ENCODE measurements at places on chromosomes 4 and X.

DNA sequence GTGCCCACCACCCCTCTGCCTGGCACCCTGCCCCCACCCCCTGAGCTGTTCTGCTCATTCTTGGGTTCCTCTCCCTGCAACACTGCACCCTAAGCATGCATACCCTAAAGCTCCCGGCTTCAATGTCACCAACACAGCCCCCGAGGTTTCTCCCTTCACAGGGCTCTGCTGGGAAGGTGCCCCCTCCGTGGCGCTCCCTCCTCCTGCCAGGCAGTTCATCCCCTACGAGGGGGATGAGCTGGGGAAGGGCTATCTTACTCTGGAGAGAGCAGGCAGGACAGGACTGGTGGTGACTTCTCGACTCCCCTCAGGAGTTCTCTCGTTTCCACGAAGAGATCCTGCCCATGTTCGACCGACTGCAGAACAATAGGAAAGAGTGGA, 6.5 kb downstream of the ATP5ME start:
- DNase-seq: no peak

DNA sequence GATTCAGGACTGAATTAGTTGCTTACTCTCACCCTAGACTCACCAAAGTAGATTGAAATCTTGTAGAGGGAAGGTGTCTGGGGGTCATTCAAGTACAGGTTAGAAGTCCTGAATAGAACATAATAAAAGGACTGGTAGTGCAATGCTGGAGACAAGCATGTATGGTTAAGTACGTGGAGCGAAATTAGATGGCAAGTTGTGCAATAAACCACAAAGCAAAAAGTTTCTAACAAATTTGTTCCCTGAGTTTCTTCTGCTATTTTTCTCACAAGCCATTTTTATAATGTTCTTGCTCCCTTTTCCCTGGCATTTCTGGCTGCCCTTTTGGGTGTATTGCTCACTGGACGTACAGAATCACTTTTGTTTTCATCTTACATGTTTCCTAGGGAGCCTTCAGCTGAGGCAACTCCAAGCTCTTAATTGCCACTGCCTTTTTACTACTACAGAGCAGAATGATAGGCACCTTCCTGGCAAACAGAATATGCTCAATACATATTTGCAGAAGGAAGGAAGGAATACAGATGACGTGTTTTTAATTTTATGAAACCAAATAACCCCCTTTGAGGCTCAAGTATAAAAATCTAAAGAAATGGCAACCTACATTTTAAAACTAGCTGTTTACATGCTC, 23.4 kb downstream of the LANCL3 start:
- DNase-seq: no peak

DNA sequence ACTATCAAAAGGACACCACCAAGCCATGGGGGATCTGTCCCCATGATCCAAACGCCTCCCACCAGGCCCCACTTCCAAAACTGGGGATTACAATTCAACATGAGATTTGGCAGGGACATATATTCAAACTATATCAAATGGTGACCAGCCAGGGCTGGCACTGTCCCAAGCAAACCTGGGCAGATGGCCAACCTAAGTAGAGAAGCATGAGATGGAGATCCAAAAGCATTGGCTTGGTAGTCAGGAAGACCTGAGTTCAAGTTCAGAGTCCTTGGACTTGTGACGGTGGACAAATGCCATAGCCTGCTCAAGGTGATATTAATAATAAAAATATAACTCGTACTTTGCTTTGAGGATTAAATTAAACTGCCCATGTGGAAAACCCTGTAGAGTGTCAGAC, 79.2 kb upstream of the HS3ST1 start:
- no peak for DNase-seq

DNA sequence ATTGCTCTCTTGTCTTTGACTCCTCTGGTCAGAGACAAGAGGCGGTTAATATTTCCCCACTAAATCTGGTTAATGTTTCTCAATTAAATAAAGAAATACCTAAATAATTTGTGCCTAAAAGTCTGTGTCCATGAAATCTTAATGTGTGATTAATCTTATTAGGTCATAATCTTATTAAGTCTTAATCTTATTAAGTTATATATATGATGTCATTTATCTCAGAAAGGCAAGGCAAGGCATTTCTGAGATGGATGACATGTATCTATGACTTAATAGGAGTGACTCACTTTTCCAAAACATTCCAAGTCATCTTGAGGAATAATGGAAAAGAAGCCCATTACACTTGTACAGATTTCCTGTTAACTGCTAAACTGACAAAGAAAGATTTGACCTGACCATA, 74.7 kb downstream of the TRAM1L1 start:
- no peak for DNase-seq

Data from GOT3 (cell line).